ENCODE measurements at places on chromosomes 12 and 14.

DNA sequence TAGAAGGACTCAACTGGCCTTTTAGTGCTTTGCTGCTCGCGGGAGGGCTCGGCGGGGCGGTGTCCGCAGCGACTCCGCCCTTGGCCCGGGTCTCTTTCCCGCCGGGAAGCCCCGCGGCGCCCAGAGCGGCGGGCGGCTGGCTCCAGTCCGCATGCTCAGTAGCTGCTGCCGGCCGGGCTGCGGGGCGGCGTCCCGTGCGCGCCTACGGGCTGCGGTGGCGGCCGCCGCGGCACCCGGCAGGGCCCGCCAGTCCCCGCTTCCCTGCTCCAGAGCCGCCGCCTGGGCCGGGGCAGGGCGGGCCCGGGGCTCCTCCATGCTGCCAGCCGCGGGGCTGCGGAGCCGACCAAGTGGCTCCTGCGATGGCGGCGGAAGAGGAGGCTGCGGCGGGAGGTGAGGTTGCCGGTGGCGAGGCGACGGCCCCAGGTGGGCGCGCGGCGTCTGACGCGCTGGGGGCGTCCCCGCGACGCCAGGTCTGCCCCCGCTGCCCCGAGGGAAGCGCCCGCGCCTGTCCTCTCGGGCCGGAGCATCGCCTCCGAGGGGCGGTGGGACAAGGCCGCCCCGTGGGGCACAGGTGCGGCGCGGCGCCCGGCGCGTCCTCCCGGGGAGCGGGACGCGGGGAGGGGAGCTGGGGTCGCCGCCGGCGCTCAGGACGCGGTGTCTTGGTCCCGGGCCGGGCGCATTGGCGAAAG lies at the start of gene BMAL2:
Gene BMAL2, plus strand, starts transcription at position 123 of the 689 bp plus-strand sequence. Its CDS starts 237 bp downstream, at position 360.
- peak; percentile 52 for DNase-seq

- DNase-seq: peak; percentile 94
Measured at GRCh38 chr12:49662998-49663843, 39.9 kb downstream of the PRPF40B start.

DNA sequence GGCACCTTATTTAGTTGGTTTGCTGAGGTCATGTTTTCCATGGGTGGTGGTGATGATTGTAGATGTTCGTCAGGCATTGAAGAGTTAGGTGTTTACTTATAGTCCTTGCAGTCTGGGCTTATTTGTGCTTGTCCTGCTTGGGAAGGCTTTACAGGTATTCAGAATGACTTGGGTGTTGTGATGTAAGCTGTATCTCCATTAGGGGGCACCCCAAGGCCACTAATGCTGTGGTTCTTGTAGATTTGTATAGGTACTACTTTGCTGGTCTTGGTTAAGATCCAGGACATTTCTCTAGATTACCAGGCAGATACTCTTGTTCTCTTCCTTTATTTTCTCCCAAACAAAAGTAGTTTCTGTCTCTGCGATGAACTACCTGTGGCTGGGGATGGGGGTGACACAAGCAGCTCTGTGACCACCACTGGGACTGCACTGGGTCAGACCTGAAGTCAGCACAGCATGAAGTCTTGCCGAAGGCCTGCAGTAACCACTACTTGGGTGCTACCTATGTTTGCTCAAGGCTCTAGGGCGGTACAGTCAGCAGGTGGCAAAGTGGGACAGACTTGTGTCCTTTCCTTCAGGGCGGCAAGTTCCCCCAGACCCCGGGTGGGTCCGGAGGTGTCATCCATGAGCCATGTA lies 35.8 kb upstream of the FBXO33 start:
- DNase-seq: no peak

DNA sequence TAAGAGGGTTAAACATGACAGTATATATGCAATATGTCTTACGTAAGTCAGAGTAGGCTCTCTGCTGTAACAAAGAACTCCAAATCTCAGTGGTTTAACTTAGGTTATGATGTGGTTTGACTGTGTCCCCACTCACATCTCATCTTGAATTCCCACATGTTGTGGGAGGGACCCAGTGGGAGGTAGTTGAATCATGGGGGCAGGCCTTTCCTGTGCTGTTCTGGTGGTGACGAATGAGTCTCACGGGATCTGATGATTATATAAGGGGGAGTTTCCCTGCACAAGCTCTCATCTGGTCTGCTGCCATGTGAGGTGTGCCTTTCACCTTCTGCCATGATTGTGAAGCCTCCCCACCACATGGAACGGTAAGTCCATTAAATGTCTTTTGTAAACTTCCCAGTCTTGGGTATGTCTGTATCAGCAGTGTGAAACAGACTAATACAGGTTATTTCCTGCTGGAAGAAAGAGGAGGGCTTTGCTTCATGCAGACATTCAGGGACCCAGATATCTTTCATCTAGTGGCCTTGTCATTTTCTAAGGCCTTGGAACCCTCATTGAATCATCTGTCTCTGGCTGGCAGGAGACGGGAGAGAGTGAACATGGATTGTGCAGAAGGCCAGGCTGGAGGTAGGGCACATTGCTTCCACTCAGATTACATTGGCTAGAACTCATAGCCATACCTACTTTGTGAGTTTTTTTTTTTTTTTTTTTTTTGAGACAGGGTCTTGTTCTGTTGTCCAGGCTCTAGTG lies 96.1 kb downstream of the CRADD start:
- no peak for DNase-seq

DNA sequence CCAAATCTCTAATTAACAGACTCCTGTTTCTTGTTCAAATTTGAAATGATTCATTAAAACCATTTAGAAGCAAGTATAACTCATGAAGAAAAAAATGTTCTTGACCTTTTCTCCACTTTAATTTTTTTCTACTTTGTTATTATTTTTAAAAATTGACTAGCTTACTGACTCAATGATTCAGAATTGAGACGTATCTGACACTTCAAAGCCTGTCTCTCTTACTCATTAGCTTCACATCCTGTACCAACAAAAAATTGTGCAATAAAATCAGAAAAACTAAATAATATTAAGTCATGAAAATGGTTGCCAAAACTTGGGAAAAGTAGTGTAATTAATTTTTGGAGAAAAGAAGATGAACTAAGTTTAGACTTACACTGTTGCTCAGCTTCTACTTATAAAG lies 331.2 kb downstream of the SLC16A7 start:
- DNase-seq: no peak

DNA sequence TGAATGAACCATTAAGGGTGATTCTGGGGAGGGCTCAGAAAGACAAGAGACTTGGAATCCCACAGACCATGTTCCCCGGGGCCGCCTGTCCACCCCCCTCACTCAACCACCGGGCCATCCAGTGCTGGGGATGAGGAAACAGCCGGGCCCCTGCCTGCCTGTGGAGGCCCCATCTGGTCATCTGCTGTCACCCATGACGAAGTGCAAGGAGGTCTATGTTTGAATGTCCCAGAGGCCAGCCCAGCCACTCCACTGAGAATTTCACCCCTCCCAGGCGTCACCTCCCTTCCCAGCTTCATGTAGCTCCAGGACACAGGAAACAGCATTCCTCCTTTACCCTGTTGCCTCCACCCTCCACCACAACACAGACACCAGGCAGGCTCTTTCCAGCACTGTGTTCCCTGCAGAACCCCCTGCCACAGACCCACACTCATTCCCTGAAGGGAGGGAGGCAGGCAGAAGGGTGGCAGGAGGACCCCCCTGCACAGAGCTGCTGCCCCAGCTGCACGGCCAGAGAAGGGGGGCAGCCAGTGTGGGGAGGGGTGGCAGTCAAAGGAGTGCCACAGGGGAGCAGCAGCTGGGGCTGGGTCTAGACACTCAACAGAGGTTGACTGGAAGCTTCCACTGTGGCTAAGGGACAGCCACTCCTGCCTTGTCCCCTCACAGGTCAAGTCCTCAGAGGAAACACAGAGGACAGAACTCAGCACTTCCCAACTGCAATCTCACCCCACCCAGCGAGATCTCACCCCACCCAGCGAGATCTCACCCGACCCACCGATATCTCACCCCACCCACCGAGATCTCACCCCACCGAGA lies 50.3 kb upstream of the PPP2R5C start:
- no peak for DNase-seq

- DNase-seq: no peak
Measured at GRCh38 chr14:67192366-67192765, 3.1 kb downstream of the GARIN2 start.

GRCh38 chr12:120181991-120182631 lies 12.4 kb downstream of the GCN1 start:
- no peak for DNase-seq

DNA sequence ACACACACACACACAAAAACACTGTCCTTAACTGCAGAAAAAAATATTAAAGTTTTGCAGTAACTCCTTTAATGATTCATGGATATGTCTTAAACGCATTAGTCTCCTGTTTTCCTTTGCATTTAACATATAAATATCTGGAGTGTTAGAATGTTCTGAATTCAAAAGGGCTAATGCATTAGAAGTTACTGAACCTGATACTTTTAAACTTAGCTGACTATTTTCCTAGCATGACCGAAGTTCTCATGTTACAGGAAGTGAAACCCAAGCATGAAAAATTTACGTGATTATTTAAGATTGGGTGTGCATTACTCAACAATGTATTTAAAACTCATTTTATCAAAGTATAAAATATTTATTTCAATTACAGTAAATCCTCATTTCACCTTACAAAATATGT lies 791.2 kb downstream of the FLRT2 start:
- no peak for DNase-seq

DNA sequence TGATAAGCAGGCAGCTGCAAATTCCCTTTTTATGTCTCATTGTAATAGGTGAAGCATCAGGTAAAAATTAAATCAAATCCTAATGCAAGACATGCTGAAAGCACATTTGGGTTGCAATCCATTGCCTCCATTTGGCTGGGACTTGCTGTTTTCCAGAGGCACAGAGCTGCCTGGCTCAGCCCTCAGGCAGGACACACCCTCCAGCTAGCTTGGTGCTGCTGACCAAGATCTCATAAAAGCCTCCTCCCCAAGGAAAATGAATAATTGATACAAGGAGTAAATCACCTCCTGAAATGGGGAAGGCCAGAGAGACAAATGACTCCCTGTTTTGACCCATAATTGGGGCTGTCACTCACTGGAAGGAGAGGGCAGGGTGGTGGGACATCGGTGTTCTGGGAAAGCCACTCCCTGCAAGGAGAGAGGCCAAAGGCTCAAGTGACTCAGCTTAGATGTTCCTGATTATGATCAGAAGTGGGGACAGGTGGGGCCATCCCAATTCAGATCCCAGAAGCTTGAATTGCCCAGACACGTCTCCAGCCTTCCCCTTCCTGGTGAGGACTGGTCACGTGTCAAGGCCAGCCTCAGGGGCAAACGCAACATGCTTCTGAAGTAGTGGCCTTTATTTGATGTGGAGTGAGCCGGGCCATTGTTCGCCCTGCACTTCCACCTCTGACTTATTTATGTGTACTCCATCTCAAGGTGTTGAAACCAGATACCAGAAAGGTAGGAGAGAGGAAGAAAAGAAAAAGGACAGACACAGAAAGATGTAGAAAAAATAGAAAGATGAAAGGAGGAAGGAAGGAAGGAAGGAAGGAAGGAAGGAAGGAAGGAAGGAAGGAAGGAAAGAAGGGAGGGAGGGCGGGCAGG lies 773.7 kb downstream of the BCL11B start:
- no peak for DNase-seq

GRCh38 chr12:111976291-111976690 lies 36.7 kb downstream of the TMEM116 start:
- DNase-seq: no peak

DNA sequence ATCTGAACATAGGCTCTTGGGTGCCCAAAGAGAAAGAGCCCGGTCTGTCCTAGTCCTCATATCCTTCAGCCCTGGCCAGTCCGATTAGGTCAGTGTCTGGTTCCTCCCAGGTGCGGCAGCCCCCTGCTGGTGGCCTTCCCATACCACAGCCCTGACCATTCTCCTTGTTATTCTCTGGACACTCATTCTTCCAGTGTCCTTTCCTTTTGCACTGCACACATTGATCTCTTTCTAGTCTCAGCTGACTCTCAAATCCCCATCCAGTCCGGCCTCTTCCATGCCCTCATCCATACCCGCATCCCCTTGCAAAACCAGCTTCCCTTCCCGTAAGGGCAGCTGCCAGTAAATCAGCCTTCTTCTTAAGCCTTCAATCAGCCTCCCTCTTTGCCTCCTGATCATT lies 1316.3 kb downstream of the TMEM121 start:
- no peak for DNase-seq

DNA sequence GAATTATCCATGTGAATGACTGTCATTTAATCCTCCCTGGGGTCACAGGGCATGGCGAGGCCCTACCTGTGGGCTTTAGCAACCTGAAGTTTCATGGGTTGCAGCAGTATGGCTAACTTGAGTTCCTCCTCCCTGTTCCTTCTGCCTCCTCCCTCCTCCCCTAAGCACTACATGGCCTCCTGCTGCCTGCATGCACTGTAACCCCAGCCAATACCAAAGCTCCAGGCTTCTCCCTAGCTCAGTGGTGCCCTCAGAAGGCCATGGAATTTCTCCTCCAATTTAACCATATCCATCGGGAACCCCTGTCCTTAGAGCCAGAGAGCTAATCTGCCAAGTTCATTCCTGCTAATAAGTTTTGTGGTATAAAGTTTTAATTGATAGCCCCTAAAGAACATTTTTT lies 95.1 kb downstream of the NT5DC3 start:
- no peak for DNase-seq

GRCh38 chr12:92582893-92583292 lies 119.9 kb upstream of the PLEKHG7 start:
- no peak for DNase-seq

DNA sequence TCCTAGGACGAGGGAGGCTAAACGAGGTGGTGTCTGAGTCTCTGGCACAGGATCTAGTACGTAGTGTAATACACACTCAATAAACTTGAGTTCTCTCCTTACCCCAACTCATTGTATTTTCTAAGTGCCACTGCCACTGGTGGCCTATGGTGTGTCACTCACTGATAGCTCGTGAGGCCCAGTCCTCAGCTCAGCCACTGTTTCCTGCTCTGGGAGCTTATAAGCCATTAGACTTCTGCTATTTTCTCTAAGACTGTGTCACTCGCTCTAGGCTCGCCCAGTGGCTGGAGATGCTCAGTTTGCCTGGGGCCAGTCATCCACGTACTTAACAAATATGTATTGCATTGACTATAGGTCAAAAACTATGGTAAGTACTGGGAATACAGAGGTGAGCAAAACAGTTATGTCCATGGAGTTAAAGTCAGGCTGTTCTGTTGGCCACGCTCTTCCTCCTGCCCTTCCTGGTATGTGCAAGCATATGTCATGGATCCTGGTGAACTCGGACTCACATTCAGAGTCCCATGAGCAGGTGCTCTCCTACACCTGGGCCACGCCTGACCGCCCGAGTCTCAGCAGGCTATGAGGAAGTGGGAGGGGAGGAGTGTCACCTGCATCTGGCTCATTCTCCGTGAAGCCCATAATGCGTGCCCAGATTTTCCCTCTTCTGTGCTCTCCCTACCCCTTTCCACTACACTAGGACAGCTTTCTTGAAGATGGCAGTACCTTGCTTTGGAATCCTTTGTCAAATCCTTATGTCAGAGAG lies 41.6 kb downstream of the DEGS2 start:
- no peak for DNase-seq

- no peak for DNase-seq
Measured at GRCh38 chr14:105173901-105174894, 5.6 kb upstream of the JAG2 start.

GRCh38 chr12:21471294-21471693 lies 30.1 kb downstream of the RECQL start:
- DNase-seq: no peak

- DNase-seq: no peak
Measured at GRCh38 chr12:67634303-67634761, 14.2 kb upstream of the DYRK2 start.
